Ecto neural progenitor cell (in vitro differentiated cells): ENCODE measurements at places on chromosomes 6 and 20.

GRCh38 chr6:140538926-140539325 lies 1164.5 kb upstream of the CITED2 start:
- DNase-seq, result no peak

DNA sequence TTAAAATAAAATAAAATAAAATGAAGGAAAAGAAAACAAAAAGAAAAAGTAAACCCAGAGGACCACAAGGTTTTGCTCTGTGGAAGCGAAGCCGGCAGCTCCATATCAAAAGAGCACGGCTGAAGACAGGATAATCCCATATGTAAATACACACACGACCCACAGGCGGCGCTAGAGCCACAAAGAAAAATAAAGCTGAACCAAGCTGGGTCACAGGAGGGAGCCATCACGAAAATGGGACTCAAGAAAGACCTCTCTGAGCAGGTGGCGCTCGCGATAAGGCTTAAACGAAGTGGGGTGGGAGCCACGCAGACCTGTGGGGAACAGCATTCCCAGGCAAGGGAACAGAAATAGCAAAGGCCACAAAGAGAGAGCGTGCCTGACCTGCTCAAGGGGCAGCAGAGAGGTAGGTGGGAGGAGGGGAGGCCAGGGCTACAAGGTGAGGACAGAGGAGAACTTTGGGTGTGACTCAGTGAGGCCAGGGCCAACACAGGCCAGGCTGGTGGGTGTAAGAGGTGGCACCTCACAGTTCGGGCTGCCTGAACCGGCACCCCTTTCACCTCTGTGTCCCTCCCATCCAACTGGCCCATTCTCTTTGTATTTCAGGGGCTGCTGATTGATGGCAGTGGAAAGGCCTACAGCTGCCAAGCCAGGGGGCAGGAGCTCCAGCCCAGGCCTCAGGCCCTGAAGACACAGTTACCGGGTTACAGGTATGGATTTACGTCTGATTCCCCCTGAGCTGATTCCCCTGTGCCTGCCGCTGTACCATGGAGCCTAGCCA lies 26.0 kb downstream of the PTGIS start:
- DNase-seq, result peak; percentile 79

- DNase-seq, result no peak
These were observed 10.5 kb downstream of the SYNGAP1 start for GRCh38 chr6:33430334-33430733.

GRCh38 chr6:57302477-57302876 lies 15.0 kb upstream of the PRIM2 start:
- DNase-seq, result no peak

- DNase-seq, result no peak
These were observed 77.9 kb upstream of the DOK5 start for GRCh38 chr20:54397292-54398140.

GRCh38 chr6:137213331-137213740 lies 5.8 kb downstream of the IFNGR1 start:
- no peak for DNase-seq

- no peak for DNase-seq
These were observed 233.9 kb downstream of the ERMARD start for GRCh38 chr6:169985121-169986015.

DNA sequence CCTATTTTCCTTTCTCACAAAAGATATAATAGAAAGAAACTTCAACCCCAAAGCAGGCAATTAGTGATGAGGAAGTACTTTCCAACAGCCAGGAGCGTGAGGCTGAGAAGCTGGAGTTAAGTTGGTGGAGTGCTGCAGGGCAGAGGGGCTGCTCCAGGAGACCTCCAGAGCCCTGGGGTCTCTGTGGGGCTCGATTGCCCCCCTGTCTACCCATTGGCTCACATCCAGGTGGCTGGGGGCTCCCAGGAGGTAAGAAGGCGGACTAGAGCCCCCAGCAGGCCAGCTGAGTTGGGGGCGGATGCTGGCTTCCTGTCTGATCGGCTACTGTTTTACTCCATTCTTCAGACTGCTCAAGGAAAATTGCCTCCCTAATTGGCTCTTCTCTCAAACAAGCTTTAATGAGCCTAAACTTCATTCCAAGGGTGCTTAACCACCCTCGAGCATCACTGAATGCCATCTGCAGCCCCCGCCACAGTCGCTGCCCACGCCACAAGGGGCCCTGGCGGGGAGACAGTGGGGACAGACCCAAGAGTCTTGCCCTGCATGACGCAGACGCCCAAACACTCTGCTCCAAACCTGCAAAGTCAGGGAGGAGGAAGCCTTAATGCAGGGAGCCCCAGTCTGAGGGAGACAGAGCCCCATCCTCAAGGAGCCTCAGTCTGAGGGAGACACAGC lies 78.6 kb downstream of the MDGA1 start:
- DNase-seq, result no peak

DNA sequence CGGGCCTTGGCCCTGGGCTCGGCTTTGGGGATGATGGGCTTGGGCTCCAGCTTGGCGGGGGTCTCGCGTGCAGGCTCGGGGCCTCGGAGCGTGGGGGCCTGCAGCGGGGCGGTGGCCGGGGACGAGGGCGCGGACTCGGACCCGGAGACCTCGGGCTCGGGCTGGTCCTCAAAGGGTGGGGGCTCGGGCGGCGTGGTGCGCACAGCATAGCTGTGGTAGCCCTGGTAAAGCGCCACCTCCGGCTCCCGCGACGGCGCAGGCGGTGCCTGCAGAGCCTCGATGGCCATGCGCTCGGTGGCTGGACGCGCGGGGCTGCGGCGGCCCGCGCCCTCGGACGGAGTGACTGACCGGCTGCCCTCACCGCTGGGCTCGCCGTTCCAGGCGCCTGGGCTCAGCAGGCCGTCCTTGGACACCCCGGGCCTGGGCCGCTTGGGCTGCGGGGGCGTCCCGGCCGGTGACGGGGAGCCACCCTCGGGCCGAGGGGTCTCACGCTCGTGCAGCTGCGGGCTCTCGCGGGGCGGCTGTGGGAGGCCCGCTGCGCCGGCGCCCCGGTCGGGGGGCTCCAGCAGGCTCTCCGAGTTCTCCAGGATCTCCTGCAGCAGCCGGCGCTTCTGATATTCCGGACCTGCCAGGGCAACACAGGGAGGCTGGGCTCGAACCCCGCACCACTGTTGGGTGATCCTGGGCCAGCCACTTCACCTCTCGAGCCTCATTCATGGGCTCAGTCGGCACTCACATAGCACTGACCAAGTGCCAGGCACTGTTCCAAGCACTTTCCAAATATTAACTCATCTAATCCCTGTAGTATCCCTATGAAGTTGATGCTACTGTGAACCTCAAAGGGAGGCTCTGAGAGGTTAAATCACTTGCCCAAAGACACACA lies 71.0 kb downstream of the JPH2 start:
- DNase-seq, result no peak

DNA sequence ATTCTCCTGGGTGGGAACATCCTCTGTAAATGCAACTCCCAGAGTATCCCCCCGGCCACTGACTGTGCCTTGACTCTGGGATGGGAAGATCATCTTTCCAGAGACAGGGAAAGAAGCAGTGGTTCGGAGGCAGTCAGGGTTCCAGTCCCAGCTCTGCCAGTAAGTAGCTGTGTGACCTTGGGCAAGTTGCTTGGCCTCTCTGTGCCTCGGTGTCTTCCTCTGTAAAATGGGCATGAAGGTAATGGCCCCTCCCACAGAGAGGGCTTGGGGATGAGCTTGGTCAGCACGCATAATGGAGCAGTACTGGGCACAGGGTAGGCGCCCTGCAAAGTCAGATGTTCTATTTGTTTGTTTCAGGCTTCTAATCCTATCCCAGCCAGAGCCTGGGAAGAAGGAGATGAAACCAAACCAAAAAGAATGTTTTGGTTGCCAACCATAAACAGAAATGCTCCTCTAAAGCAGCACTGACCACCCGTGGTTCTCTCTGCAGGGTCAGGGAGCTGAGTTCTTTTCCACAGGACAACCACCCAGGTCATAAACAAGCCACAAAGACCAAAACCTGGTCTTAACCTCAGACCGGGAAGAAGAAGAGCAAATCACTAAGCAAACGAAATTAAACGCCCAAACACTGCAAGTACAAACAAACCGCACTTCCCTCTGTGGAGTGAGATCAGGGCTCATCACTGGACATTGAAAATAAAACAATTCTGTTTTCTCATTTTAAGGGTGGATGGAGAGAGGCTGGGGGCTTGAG lies 381.0 kb upstream of the SULF2 start:
- no peak for DNase-seq

DNA sequence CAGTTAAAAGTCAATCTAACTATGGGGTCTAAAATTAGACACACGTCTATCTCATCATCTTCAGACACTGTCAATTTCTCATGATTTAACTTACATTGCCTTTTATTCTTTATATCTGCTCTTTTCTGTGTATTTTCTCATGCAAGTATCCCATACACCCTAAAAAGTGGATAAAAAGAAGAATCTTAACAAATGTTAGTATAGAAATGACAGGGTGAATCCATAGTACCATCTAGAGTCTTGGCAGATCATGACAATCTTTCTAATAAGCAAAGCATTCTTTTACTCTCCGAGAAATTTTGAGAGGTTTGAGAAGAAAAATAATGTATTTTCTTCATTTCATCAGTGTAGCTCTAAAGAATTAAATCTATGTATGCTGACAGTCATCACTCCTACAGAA lies 382.7 kb downstream of the C6orf118 start:
- DNase-seq, result no peak

- no peak for DNase-seq
These were observed 125.0 kb downstream of the SIM1 start for GRCh38 chr6:100339574-100340255.

- no peak for DNase-seq
These were observed 181.6 kb downstream of the CDH26 start for GRCh38 chr20:60139663-60140446.

DNA sequence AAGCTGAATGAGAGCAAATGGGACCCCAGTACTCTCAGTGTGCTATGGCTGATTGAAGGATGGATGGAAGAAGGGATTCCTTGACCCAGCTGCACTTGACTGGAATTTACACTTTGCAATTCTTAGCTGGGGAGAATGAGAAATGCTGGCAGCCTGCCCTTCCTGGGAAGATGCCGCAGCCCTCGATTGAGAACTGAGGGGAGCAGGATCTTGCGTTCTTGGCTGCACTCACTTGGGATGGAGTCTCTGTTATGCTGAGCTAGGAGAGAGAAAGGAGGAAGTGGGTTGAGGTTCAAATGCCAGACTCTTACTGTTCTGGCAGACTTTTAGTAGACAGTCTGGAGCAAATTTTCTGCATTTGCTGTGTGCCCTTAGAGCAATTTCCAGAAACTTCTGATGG lies 221.2 kb downstream of the FNDC1 start:
- DNase-seq, result no peak

DNA sequence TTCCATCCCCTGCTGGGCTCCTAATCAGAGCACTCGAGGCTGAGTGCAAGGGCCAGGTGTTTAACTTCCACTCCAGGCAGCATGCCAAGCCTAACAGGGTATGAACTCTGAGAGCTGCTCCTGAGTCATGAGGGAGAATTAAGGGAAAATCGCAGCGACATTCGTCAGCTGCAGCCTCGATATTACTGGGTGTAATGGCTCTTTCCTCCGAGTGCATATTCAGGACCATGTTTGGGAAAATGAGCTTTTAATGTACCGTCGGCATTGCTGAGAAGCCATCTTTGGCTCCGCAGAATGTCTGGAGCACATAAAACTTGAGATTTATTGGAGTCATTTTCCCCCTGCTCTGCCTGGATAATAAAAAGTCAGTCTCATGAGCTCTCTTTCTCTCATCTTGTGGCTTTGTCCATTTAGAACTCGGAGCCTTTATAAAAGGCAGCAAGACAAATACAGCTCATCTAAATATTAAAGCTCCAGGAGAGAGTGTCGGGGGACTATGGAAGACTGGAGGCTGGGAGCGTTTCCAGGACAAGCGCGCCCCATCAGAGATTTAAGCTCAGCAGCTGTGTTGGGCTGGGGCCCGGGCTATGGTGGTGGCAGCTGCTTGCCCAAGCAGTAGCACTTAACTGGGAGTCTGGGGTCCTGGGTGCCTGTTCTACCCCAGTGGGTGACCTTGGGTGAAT lies 103.7 kb downstream of the TOX2 start:
- DNase-seq, result no peak

DNA sequence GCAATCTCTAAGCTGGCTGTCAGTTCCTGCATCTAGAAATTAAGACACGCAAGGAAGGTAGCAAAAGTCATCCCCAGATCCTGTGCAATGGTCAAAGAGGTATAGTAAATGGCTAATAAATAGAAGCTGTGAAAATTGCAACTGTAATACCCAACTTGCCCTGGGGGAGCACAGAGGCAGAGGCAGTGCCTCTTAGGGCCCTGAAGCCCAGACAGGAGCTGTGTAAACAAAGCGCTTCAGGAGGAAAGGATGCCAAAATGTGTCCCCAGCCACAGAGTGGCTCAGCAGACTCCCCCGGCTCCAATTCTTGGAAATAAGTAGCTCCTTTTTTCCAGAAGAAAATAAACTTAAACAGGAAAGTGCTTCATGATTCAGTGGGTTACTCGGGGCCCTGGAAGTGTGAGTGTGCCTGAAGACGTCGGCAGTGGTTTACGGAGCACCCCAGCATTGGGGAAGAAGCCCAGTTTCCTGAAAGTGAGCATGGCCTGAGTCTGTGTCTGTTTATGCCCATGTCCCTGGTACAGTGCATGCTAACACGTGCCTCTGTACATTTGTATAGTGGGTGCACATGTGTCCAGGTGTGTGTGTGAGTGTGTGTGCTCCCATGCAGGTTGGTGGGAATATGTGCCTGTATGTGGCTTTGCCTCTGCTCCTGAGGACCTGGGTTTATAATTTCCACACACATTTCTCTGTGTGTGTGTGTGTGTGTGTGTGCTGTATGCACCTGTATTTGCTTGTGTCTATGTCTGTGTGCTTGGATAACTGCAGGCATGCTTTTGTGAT lies 246.7 kb downstream of the MAFB start:
- no peak for DNase-seq

- peak; percentile 61 for DNase-seq
These were observed 91.8 kb upstream of the NHSL1 start for GRCh38 chr6:138590796-138591709.

- DNase-seq, result no peak
These were observed 36.8 kb upstream of the CLDN20 start for GRCh38 chr6:155227046-155227445.

DNA sequence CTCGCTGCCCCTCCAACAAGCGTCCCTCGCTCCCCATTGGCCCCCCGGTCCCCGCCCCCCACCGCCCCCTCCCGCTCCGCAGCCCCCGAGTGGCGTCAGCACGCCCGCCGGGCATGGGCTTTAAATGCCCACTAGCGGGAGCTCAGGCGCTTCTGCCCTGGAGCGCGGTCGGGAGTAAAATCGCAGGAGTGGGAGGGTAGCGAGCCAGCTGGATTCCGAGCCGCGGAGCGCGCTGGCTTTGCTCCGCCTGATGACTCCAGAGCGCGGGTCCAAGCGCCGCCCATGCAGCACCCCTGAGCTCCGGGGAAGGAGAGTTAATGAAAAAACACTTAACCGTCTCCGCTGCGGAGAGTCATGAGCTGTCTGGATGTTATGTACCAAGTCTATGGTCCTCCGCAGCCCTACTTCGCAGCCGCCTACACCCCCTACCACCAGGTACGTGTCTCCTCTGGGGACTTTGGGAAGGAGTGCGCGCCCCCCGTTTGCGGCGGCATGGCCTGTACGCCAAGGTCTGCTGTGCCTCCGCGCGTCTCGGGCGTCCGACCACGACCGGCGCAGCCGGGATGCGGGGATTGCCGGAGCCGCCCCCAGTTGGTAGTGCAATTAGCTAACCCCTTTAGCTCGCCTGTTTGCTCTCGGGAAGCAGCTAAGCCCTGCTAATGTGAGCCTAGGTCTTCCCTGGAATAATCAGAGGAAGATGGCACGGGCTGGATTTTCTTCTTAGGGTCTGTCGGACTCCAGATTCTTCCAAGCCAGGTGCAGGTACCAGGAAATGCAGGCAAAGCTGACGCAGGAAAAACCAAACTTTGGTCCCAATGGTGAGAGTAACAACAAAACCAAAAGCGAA lies at the start of gene VGLL2:
Gene VGLL2 (plus strand): TSS at position 149 of the 847 bp plus-strand sequence. CDS start 206 bp downstream, at position 355.
- DNase-seq, result peak; percentile 85
